Nucleus accumbens (tissue), 56 donors: ENCODE measurements at places on chromosomes 4 and X.
A peak's percentile ranks its signal among the peaks of the same experiment; 100 is the strongest.

GRCh38 chr4:125315576-125316400 is 1.0 kb downstream of the FAT4 start:
- peak; percentile 12 for DNase-seq

- DNase-seq, result no peak
Measured at GRCh38 chr4:8168232-8168631, 9.6 kb upstream of the ABLIM2 start.

- DNase-seq, result no peak
Measured at GRCh38 chr4:84394386-84394785, 104.7 kb downstream of the NKX6-1 start.

- no peak for DNase-seq
Measured at GRCh38 chrX:93428497-93428896, 244.9 kb downstream of the NAP1L3 start.

- no peak for DNase-seq
Measured at GRCh38 chr4:144318797-144319196, 178.3 kb upstream of the GYPA start.

- no peak for DNase-seq
Measured at GRCh38 chr4:71186566-71187403, 152.0 kb upstream of the SLC4A4 start.

DNA sequence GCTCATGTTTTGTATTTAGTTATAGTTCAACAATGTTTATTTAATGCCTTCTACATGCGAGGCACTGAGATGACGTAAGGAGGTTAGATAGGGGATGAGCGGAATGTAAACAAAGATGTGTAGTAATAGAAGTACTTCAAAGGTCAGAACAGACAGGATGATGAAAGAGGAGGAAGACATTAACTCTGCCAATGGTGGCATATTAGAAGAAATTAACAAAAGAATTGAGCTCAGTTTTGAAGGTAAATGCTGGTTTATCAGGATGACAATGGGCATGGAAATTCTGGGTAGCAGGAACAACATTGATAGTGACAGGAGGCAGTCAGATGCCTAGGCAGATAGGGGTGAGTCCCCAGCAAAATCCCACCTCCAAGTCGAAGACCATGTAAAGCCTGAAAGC is 62.3 kb upstream of the PGRMC2 start:
- no peak for DNase-seq

DNA sequence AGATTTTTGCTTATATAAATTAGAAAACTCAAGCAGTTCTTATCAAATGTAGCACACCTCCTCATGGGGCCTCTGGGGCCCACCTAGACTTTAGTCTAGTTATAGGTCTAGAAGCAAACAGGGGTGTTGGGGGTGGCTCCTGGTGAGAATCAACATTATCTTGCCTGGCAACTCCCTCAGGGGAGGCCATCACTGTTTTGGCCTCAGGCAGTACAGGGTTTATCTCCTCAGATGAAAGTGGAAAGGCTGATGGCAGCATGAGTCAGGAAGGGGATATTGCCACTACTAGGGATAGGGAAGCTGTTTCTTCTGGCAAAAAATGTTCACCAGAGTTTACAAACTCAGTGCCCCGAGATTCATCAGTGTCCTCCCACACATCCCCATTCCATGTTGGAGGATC is 232.4 kb upstream of the BMP3 start:
- no peak for DNase-seq
